OCI-M1 (cell line): ENCODE measurements at places on chromosomes 1 and 21.

- DNase-seq, result no peak
Measured at GRCh38 chr1:2630498-2631135, 2.2 kb downstream of the MMEL1 start.

DNA sequence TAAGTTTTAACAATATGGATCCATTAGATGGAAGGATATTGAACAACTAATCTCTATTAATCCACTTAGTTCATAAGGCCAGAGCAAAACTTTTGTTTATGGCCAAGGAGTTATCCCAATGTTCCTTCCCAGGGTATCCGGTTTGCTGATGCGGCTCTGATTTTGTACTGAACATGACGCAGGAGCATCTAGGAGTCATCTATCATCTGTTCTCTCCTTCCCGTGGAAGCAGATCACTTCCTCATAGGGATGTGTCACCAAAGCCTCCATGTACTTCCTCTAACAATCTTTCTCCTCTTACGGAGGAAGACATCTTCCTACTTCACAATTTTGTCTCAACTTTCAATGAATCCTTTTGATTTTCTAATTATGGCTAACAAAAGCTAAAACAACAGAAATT lies 206.6 kb downstream of the APP start:
- no peak for DNase-seq

- DNase-seq, result no peak
Measured at GRCh38 chr1:156086256-156086662, 4.0 kb upstream of the MEX3A start.

- no peak for DNase-seq
Measured at GRCh38 chr21:16372586-16372985, 642.8 kb downstream of the USP25 start.

DNA sequence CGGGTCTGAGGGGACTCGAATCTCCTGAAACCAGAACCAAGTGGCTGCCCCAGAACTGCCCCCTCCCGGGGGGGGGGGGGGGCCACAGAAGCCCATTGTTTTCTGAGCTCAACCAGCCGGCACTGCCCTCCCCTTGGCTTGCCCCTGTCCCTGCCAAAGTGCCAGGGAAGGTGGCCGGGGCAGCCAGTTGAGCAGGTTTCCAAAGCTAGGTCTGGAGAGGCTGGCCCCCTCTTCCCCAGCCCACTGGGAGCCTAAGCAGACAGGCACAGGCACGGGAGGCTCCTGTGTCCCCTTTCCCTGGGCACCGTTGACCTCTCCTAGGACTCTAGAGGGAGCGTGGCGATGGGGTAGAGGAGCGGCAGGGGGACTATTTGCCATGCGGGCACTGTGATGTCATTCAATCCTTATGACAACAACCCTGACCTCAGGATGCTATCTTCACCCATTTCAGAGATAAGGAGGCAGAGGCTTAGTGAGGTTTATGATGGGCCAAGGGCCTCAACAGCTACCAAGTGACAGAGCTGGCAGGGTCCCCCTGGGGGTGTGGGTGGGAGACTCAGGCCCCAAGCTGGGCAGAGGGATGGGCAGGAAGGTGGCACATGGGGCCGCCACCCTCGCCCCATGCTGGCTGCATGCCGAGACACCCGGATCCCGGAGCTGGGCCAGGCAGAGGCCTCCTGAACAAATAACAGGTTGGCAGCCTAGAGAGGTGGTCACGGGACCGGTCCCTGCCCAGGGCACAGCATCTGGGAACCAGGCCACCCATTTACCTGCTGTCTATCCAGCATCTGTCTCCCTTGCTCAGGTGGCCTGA lies 35.0 kb downstream of the RAP1GAP start:
- no peak for DNase-seq

DNA sequence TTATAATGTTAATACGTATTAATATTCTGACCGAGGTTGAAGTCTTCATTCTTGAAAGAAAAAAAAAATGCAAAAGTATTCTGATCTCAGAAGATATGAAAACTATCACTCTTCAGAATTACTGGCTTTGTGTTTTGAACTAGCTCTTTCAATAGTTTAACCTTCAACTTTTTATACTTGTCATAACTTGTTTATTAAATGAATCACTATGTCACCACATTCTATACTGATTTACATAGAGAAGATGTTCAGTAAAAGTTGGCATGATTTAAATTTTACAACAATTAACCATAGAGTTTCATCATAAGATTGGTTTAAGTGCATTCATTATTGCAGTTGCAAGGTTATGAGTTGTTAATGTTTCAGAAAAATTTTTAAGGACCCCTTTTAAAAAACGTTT lies 57.3 kb downstream of the HS2ST1 start:
- no peak for DNase-seq

DNA sequence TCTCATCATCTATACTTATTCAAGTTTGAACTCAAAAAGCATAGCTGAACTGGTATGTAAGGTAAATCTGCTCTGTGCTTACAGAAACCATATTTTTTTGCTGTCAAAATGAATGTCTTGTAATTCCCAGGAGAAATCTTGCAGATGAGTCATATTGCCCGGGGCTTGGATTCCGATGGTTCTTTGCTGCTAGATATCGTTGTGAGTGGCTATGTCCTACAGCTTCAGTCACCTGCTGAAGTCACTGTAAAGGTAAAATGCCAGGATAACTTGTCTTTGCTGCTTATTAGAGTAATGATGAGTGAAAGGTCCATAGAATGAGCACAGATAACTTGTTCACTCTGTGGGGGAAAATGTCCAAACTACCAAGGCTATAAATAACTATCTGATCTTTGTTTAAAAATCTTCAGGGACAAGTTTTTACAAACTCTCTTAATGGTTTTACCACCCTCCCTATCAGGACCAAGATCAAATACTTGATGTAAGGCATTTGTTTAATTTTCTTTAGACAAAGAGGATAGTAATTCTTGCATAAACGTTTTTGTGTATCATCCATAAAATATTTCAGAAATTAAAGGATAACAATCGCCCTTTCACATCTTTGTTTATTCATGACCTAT lies 222.3 kb downstream of the TPR start:
- DNase-seq, result no peak

DNA sequence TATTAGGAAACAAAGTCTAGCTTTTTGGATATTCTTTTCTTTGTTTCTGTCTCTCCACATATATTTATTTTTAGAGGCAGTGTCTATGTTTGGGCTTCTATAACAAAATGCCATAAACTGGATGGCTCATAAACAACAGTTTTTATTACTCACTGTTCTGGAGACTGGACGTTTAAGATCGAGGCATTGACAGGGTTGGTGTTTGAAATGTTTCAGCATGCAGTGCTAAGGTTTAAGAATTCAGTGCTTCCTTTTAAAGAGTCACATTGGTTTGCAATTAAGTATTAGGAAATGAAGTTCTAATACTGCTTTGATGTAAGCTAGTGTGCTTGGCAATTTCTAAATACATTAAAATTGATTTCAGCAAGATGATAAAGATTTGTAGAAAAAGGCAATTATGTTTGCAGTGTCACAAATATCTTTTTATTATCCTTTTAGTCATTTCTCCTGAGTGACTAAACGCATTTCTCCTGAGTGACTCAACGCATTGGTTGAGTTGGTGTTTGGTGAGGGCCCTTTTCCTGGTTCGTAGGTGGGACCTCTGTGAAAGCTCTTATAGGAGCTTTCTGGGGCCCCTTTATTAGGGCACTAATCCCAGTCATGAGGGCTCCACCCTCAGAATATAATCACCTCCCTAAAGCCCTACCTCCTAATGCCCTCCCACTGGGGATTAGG lies 317.0 kb downstream of the USP25 start:
- no peak for DNase-seq

GRCh38 chr1:161096015-161096414 lies 2.1 kb upstream of the KLHDC9 start:
- DNase-seq, result no peak

- no peak for DNase-seq
Measured at GRCh38 chr1:19461220-19461554, 24.2 kb downstream of the CAPZB start.

DNA sequence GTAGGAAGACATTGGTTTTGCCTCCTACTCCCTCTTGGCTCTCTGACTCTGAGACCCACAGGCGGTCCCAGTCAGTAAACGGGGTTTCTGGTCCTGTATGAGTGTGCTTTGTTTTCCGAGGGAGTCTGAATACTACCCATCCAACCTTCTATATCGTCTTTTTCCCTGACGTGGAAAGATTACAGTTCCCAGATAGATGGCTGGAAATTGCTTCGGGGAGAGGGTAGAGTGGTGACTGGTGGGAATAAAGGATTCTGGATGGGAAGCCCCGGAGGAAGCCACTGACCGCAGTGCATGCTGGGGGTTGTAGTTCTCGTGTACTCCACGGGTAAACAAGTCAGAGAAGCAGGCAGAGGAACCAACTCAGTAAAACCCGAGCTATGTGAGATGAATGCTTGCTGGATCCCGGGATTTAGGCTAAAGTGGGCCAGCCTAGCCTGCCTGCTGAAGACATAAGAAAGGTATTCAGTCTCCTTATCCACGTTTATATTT lies 66.2 kb upstream of the IRF2BP2 start:
- peak; percentile 90 for DNase-seq
